ENCODE measurements at places on chromosomes 4 and X.

GRCh38 chr4:10085386-10085785 lies 31.2 kb downstream of the WDR1 start:
- no peak for DNase-seq

- DNase-seq: no peak
Measured at GRCh38 chr4:112673686-112674085, 36.7 kb downstream of the LARP7 start.

DNA sequence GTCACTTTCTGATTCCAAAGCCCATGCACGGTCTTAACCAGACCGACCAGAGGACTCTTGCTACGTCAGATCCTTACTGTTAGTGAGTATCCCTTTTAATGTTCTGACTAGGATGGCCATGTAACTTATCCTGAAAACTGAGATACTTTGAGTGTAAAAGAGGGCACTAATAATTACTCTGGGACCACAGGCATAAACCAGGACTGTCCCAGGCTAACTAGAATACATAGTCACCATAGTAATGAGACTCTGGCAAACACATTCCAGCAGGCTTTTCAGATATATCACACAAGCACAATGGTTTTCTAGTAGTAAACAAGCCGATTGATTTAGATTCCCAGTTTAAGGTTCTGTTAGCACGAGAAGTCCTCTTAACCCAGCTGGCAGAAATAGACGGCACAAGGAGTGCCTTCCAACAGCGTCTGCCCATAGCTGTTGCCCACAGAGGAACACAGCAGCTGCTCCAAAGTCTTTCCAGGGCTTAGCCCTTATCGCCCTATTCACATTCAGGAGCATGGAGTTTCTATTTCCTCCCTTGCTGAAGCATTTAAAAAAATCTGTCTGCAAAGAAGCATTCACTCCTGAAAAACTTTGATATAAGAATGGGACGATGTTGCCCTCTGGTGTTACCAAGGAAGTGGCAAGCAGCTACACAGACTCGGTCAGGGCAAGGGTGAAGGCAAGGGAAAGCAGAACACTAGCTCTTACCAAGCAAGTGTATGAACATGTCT lies 92.4 kb downstream of the CXCL13 start:
- peak; percentile 62 for DNase-seq

GRCh38 chr4:26017531-26017930 lies 103.5 kb downstream of the SMIM20 start:
- no peak for DNase-seq

- no peak for DNase-seq
Measured at GRCh38 chr4:6478546-6479220, 6.3 kb upstream of the PPP2R2C start.

GRCh38 chrX:148500423-148501385 lies at the start of gene AFF2:
Gene AFF2 (plus strand): TSS chrX:148500617. CDS start chrX:148501098, 481 bp downstream.
- peak; percentile 64 for DNase-seq

DNA sequence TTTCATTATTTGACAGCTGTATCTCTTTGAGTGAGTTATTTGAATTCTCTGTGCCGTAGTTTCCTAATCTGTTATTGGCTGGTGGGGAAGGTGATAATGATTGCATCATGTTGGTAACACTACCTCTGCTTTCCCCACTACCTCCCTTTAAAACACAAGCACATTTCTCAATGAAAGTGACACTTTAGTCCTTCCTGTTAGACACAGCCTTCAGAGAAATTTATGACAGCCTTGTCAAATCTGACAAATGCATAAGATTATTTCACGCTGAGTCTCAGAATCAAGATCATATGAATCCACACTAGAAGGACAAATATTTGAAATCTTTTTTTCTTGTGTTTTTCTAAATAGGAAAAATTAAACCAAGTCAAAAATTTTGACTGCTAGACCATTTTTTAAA lies 896.1 kb downstream of the CENPC start:
- no peak for DNase-seq

DNA sequence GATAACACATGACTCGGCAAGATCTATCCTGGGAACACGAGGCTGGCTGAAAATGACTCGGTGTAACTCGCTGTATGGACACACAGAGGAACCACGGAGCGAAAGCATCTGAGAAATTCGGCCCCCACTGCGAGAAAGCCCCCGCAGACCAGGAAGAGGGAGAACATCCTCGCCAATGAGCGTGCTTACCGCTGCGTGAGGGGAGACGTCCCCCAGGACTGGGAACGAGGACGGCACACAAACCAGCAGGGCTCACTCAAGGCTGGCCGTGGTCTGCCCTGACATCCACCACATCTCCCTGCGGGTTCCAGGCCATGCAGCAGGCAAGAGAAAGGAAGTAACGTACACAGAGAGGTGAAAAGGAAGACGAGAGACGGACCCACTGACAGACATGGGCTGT lies 17.6 kb upstream of the GTPBP6 start:
- no peak for DNase-seq

All from right forelimb (tissue), 1 donor.